ENCODE measurements at places on chromosomes 3 and 15.
A peak's percentile ranks its signal among the peaks of the same experiment; 100 is the strongest.

DNA sequence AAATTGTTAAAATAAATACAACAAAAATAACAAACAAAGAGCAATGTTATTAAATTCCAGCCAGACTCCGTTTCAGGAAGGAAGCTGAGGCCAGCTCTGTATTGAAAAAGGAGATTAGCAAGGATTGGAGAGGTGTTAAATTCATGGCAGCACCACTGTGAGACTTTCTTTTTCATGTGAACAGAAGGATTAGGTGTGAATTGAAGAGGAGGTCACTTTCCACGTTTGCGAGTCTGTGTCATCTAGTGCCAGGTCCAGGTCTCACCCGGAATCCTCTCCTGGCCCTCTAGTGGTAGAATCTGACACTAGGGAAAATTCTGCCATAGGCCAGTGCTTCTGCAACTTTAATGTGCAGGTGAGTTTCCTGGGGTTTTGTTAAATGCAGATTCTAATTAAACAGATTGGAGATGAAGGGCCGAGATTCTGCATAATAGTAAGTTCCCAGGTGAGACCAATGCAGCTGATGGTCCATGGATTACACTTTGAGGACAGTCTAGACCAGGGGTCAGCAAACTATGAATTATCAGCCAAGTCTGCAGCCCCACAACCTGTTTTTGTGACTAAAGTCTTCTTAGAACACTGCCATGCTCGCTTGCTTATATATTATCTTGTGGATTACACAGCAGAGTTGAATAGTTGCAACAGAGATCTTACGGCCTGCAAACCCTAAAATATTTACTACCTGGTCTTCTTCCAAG, 9.2 kb upstream of the SLC6A1 start:
- DNase-seq, result peak; percentile 32

- no peak for DNase-seq
Observed at GRCh38 chr3:126968391-126969390, 14.2 kb upstream of the PLXNA1 start.

GRCh38 chr15:65245096-65245856, 34.0 kb upstream of the CILP start:
- DNase-seq, result no peak

- no peak for DNase-seq
Observed at GRCh38 chr3:57038466-57039164, 21.8 kb upstream of the SPATA12 start.

- DNase-seq, result no peak
Observed at GRCh38 chr3:13112521-13113345, 39.5 kb upstream of the IQSEC1 start.

DNA sequence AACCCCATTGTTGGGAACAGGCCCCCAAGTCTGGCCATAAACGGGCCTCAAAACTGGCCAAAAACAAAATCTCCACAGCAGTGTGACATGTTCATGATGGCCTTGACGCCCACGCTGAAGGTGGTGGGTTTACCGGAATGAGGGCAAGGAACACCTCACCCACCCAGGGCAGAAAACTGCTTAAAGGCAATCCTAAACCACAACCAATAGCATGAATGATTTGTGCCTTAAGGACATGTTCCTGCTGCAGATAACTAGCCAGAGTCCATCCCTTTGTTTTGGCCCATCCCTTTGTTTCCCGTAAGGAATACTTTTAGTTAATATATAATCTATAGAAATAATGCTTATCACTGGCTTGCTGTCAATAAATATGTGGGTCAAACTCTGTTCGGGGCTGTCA, 47.7 kb downstream of the KLHDC8B start:
- DNase-seq, result no peak

GRCh38 chr15:39493424-39494067, 87.3 kb upstream of the THBS1 start:
- no peak for DNase-seq
